ENCODE measurements at places on chromosomes 3 and 15.

- DNase-seq = no peak
These were observed 412.8 kb downstream of the PYDC2 start for GRCh38 chr3:191873736-191874135.

- no peak for DNase-seq
These were observed 3.2 kb upstream of the HEG1 start for GRCh38 chr3:125058959-125059358.

- DNase-seq = no peak
These were observed 79.4 kb downstream of the LPP start for GRCh38 chr3:188233320-188233719.

DNA sequence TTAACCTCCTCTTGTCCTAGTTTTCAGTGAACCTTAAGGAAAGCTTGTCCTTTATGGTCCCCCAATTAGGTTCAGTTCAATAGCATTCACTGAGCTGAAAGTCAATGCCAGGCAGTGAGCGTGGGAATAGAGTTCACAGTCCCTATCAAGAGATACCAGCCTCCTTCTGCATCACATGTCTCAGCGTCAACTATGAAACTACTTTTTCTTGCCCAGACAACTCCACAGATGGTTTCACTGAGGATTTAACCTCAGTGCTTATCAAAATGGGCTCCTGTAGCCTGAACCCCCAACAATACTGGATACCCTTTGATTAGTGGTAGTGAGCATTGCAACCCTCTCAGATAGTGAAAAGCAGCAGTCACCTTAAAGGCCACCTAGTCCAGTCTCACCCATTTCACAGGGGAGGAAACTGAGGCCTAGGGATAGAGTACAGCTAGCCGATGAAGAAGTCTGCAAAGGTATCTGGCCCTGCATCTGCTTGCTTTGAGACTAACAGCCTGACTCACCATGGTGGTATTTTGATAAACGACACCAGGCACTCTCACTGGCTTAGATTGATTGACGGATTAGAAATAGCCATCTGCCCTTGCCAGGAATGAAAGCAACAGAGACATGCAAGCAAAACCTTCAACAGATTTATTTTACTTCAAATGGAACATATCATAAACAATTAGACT is 1.6 kb upstream of the UBA3 start:
- no peak for DNase-seq

GRCh38 chr3:116886202-116886893 is 176.8 kb downstream of the TUSC7 start:
- DNase-seq = no peak

DNA sequence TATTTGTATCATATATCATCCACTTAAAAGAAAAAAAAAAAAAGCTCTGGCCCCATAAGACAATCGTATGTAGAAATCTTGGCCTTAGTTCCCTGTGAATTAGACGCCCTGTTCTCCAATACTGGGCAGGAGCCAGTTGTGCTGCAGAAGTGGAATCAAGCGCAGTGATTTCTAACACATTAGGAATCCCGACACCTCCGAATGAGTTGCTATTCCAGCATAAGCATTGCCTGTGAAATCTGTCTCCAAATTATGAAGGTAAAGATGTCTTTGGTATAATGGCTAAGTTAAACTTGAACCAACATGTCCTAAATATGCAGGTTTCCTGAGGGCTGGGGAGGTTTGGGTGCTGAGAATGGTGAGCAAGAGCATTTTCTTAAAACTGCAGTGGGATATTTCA is 199.4 kb upstream of the ARRDC4 start:
- DNase-seq = no peak

- no peak for DNase-seq
These were observed 22.7 kb downstream of the EFL1 start for GRCh38 chr15:82239685-82240391.
